Activated naive CD4-positive, alpha-beta T cell treated with anti-CD3 and anti-CD28 coated beads, Interleukin-2, amount 10 ng/mL, durations not matched to agents 7 days and 5 days (primary cell): ENCODE measurements at places on chromosomes 4 and X.

DNA sequence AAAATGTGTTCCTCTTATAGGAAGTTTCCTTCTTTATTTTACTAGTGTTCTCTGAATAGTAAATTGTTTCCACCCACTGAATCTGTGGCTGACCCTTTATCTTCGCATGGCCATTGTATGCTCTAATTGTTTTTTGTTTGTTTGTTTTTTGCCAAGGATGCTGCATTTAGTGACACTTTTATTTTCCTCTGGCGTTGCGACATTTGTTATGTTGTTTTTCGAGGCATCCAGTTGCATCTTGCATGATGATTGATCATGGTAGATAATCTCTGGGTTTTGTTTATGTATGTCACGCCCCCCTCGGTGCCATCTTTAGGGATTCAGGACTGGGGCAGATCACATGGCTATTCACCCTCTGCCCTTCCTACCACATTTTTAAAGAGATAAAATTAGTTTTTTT is 2.2 kb downstream of the NMU start:
- no peak for DNase-seq

- DNase-seq, result no peak
These were observed 5.8 kb downstream of the ATG4A start for GRCh38 chrX:108097380-108097779.

DNA sequence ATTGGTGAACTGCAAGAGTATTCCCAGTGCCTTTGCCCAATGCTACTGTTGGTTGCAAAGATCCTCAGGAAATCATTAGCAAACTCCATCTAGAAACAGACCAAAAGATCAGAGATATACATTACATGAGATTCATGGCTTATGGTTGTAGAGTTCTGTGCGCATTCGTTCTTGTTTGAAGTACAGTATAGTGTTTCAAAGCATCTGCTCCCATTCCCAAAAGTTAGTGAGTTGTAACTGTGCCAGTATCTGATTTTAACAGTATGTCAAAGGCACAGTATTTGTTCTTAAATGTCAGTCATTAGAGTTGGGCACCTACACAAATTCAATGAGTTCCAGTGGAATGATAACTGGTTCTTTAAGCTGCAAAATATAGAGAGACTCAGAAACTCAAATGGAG is 314.7 kb upstream of the ATOH1 start:
- DNase-seq, result no peak

GRCh38 chr4:117422297-117422696 is 336.9 kb upstream of the TRAM1L1 start:
- DNase-seq, result no peak

- DNase-seq, result no peak
These were observed 36.0 kb downstream of the MED28 start for GRCh38 chr4:17650406-17650805.

- DNase-seq, result peak; percentile 21
These were observed 18.4 kb downstream of the XIAP start for GRCh38 chrX:123878252-123878721.

DNA sequence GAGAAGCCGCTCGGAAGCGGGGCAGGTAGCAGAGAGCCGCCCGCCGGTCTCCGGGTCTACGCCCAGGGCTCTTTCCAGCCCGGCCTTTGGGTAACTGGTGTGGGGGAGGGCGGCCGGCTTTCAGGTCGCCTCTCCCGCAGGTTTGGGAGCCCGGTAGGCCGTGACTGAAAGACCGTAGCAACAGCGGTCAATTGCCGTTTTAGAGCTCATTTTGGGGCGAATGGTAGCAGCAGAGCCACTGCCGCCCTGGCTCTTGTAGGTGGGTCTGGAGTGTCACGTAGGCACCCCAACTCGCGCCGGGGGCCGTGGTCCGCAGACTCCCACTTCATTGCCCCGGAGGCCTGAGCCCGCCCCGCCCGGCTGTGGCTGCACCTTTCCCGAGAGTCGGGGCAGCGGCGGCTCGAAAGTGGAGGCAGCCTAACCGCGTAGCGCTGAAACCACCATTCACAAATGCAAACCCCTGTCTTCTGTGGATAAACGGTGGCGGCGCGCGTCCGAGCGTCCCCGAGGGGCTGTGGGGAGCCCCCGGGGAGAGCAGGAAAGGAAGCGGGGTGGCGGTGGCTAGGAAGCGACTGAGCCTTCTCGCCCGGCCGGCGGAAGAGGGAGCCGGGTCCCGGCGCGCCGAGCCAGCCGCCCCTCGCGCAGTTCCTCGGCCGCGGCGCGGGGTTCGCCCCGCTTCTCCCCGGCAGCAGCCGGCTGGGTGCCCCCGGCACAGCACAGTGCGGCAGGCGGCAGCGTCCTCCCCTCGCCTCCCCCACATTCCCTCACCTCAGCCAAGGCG is 2185.1 kb upstream of the TENM3 start:
- peak; percentile 20 for DNase-seq

GRCh38 chr4:1239141-1239949 is 9.6 kb downstream of the CTBP1 start:
- DNase-seq, result no peak

DNA sequence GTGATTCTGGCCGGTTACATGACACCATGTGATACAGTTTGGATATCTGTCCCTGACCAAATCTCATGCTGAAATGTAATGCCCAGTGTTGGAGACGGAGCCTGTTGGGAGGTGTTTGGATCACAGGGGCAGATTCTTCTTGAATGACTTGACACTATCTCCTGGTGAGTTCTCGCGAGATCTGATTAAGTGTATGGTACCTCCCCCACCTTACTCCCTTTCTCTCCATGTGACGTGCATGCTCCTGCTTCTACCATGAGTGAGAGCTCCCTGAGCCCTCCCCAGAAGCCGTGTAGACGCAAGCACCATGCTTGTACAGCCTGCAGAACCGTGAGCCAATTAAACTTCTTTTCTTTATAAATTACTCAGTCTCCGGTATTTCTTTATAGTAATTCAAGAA is 23.6 kb downstream of the CPE start:
- DNase-seq, result no peak

GRCh38 chr4:138158746-138159297 is 83.3 kb downstream of the SLC7A11 start:
- DNase-seq, result no peak
